ENCODE measurements at places on chromosomes 2 and 18.

GRCh38 chr2:69482471-69482870 is 45.2 kb upstream of the NFU1 start:
- no peak for DNase-seq

DNA sequence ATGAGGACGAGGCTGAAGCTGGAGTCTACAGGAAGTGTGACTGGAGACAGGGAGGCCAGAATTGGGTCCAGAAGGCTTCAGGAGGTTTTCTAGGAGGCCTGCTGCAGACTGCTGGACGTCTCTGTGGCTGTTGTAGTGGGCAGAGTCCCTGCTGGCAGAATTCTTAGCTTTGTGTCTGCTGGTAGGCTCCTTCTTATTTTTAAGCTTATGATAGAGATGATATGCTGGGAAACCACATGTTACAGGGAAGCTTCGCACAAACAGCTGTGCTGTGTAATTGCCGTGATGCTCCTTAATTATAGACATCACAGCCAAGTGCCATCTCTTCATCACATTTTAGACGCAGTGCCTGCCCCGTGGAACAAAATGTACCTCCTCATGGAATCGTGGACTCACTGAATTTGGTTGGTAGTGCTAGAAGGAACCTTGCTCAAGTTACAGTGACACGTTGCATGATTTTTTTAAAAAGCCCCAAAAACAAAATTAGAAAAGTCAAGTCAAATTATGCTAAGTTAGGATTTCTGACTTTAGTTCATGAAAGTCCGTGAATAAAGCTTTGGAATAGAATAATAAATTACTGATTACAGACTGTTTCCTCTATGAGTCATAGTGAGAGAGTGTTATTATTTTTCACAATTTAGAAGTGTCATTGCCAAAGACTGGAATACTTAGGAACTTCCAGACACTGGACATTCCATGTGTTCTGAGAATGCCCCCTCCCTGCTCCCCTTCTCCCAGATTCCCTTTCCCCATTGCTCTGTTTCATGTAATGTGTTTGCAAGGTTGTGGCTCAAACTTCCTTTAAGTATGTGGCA is 144.1 kb downstream of the FHOD3 start:
- no peak for DNase-seq

DNA sequence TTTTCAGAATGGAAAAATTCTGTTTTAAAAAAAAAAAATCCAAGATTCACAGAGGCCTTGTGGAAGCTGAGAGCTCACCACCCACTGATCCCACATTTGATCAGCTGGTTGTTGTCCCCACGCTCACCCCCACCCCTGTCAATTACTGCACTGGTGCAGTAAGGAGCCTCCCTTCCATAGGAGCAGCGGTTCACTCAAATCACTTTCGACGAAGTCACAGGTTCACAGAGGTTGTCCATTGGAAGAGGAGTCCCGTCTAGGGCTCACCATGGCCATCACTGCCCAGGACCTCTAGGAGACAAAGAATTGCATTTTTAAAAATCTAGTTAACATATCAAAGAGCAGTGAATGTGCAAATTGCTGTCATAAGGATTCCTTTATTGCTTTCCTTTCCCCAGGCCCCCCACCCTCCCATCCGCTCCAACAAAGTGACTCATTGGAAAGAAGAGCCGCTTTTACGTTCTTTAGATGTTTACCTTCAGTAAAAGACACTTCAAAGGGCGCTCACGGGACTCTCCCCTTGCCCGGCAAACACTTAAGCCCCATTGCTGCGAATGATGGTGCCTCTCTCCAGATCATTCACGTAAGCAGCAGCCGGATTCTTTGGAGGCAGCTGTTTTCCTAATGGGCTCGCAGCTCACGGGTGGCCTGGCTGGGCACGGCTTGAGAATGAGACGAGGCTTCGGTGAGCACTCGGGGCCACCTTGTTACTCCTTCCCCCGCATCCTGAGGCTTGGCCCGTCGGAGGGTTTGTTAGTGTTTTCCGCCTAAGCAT is 165.5 kb upstream of the SALL3 start:
- no peak for DNase-seq

DNA sequence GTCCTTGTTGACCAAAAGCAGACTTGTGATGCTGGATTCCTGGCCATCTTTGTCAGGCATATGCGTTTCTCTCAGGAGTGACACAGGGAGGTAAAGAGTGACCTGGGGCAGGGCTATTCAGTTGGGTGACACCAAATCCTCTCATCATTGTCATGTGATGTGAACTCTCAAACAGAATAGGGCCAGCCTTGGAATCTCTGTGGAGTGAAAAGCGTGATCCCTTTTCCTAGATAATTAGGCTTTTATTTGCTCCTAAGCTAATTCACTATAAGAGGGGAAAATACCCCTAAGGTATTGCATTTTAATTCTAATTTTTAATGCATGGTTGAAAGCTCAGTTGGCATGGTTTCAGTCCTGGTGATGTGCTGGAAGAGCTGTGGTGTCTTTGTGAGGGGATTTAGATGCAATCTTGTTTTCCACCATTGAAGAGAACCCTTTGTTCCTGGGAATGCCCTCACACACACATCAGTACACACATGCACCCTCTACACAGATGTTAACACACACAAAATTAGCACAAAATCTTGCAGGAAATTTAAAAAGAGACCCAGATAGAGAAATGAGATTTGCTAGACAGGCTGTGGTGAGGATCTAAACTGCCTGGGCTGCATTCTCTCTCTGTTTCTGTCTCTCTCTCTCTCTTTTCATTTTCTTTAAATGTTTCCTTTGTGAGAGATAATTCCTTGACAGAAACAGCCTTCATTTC is 349.9 kb downstream of the TSN start:
- no peak for DNase-seq

DNA sequence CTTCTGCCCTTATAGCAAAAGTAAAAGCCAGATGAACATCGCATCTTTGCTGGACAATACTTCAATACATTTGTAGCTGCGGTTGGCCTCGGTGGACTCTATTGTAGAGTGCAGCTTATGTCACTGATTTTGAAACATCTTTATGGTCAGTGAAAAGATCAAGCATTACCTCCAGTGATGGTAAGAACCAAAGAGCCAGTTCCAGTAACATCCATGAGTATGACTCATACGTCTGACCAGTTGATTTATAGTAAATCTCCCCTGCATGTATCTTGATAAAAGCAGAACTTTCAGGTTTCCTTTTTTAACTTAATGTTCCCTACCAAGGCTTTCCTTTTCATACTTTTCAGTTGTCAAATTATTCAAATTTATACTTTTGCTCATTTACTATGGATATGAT is 119.2 kb upstream of the HNRNPA3 start:
- no peak for DNase-seq

DNA sequence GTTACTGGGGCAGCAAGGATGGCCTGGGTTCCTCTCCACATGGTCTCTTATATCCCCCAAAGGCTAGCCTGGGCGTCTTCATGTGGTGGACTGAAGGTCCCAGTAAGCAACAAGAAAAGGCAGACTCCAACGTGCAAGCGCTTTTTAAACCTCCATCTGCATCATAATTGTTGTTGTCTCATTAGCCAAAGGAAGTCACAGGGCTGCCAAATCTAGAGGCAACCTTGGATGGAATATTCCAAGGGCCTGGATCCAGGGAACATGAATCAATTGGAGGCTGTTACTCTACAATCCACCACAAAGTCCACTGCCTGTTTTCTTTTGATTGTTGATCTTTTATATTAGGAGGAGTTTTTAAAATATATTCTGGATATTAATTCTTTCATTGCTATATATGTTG is 118.8 kb downstream of the SH3RF3 start:
- no peak for DNase-seq

- DNase-seq = peak; percentile 82
These were observed 69.3 kb downstream of the MBP start for GRCh38 chr18:77063260-77063659.

GRCh38 chr2:72998724-72999123 is 72.8 kb downstream of the SFXN5 start:
- DNase-seq = no peak

GRCh38 chr18:58216071-58216481 is 172.1 kb downstream of the NEDD4L start:
- DNase-seq = no peak

DNA sequence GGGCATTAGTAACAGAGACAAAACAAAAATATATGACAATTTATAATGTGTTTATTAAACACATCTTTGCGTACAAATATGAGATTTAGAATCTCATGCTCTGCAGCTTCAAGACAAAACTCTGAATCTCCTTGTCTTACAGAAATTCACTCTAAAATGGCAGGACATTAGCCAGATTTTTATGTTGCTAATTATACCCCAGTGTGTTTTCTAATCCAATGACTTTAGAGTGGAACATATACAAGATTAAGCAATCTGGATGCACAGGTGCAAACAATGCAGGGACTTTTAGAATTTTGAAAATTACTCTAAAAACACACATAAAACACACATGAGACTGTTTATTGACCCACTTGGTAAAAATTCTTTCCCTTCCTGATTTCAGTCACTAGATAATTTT is 85.9 kb downstream of the CALCRL start:
- no peak for DNase-seq

GRCh38 chr2:44545005-44545404 is 183.3 kb downstream of the CAMKMT start:
- no peak for DNase-seq

- no peak for DNase-seq
These were observed 95.0 kb downstream of the MAPRE2 start for GRCh38 chr18:35136248-35136647.

- DNase-seq = no peak
These were observed 1.5 kb upstream of the SULT1C2 start for GRCh38 chr2:108287169-108287568.

DNA sequence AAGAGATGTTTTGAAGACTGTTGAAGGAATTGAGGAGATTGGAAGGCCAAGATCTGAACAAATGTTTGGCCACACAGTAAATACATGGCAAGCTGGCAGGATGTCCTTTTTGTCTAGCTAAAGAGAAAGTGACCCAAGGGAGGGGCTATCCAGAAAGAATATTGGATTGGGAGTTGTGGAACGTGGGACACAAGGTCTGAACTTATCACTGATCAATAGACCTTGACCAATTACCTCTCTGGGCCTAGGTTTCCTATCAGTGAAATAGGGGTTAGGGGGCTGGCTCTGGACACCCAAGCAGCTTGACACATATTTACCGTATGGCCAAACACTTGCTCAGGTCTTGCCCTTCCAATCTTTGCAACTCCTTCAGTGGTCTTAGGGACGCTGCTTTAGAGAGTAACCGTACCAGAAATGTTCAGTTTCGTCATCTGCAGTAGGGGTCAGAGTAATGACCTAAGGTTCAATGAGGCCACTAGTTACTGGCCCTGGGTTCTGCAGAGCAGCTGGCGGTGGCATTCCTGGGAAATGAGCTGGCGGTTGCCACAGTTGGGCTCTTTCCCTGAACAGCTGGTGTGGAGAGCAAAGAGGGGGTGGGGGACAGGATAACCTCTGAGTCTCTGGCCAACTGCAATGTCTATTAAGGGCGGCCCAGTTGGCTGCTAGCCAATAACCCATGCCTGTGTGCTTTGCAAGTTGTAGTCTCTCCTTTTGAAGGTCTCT is 70.1 kb upstream of the STPG4 start:
- no peak for DNase-seq

- peak; percentile 70 for DNase-seq
These were observed 19.8 kb downstream of the HDAC4 start for GRCh38 chr2:239380831-239381708.

Data from CD4-positive, alpha-beta T cell treated with Interleukin-6 at 100 ng/mL for 8 hours (primary cell).